ENCODE measurements at places on chromosomes 11 and 22.

- DNase-seq, result peak; percentile 82
Observed at GRCh38 chr11:3091846-3092602, 34.8 kb upstream of the CARS1 start.

DNA sequence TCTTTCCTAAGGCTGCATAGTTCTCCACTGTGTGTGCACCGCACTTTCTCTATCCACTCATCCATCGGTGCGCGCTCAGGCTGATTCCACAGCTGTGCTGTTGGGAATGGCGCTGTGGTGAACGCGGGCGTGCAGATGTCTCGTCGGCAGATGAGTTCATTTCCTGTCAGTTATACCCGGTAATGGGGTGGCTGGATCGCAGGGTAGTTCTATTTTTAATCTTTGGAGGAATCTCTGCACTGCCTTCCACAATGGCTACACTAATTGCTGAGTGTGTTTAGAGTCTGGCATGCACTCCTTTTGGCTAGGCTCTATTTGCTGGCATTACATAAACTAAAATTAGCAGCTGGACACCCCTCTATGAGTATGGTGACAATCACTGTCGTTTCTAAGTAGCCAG, 27.9 kb upstream of the KRTAP5-7 start:
- DNase-seq, result peak; percentile 26

DNA sequence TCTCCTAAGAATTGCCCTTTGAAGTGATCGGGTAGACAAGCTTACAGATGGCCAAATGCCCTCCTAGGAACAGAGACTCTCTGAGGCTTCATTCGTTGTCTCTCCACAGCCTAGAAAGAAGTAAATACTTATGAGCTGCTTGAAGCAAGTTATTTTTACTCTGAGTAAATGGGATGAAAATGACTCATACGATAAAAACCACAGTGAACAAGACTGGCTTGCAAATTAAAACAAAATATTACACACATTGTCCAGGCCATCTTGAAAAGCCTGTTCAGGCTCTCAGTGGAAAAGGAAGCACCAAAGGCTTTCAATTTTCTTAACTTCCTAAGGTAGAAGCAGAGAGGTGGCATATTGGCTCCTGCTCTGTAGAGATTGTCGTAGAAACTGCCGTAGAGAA, 294.2 kb downstream of the NELL1 start:
- no peak for DNase-seq

DNA sequence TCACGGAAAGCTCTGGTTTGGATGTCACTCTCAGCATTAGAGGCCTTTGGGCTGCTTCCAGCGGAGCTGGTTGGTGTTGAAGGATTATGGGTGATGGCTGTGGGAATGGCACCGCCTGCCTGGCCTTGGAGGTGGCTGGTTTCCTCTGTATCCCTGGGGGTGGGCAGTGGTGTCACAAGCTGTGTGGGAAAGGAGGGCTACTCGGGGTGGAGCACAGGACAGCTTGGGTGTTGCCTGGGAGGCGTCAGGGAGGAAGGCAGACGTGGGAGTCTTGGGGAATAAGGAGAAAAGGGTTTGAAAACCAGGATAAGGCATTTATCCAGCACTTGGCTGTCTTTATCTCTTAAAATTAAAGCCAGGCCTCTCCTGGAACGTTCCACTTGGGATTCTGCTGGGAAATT, 71.8 kb downstream of the ADAMTS15 start:
- no peak for DNase-seq

- DNase-seq, result no peak
Observed at GRCh38 chr11:26688701-26689100, 33.2 kb downstream of the SLC5A12 start.

DNA sequence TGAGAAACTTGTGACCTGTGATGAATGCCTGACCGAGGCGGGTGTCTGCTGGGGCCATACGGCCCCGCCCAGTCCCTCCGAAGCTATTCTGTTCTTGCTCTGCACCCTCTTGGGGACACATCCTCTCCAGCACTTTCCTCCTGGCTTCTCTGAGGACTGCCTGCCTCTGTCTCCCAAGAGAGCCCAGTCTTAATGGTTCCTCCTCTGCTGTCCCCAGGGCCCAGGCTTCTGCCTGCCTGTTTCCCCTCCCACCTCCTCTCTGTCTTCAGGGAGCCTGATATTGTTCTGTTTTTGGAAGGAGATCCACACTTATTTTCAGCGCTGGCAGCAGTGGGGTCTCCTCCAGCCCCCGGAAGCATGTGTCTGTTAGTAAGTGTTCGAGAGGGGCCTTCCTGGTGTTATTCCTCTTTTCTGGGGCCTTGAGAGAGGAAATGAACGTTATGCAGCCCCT, 18.7 kb downstream of the SYNGR1 start:
- no peak for DNase-seq

DNA sequence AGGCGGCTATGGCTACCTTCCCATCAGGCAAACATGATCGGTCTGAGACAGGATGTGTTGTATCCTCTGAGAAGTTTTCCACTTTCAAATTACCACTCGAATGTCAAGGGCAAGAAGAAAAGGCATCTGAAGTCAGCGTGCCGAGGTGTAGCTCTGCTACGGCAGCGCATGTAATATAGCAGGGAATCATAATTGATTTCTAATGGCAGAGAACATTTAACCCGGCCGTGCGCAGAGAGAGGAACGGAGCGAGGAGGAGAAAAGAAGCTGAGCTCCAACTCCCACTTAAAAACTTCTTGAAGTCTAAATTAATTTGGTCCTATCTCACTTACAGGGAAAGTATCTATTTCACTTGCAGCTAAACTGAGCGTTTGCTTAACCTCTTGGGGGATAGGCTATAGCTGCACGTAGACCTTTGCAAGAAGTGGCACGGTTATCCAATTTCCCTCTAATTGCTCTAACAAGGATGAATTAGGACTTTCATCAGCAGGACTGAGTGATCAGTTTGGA, 137.3 kb upstream of the KIRREL3 start:
- DNase-seq, result no peak

Measured in RWPE2 (cell line).